Caki2 (cell line): ENCODE measurements at places on chromosomes 5 and 9.
A peak's percentile ranks its signal among the peaks of the same experiment; 100 is the strongest.

DNA sequence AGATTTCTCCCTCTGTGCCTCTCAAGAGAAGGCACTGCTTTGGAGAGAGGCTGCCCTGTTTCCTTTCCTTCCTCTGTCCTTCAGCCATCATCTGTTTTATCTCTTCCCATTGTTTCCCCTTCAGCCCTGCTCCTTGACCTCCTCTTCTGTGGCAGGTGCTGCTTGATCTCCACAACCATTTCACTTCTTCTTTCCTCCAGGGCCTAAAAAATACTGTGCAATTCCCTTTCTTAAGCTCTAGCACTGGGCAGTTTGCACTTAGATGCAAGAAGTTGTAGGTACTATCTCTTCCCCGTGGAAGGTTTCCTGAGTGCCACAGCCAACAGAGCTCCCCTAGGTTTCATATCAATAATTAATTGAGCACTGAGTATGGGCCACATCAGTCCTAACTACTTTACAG, 8.8 kb upstream of the ADRB2 start:
- no peak for DNase-seq

- peak; percentile 63 for DNase-seq
These were observed 242.1 kb downstream of the HCN1 start for GRCh38 chr5:45454114-45454513.

- no peak for DNase-seq
These were observed 128.9 kb downstream of the BARX1 start for GRCh38 chr9:93826209-93826608.

DNA sequence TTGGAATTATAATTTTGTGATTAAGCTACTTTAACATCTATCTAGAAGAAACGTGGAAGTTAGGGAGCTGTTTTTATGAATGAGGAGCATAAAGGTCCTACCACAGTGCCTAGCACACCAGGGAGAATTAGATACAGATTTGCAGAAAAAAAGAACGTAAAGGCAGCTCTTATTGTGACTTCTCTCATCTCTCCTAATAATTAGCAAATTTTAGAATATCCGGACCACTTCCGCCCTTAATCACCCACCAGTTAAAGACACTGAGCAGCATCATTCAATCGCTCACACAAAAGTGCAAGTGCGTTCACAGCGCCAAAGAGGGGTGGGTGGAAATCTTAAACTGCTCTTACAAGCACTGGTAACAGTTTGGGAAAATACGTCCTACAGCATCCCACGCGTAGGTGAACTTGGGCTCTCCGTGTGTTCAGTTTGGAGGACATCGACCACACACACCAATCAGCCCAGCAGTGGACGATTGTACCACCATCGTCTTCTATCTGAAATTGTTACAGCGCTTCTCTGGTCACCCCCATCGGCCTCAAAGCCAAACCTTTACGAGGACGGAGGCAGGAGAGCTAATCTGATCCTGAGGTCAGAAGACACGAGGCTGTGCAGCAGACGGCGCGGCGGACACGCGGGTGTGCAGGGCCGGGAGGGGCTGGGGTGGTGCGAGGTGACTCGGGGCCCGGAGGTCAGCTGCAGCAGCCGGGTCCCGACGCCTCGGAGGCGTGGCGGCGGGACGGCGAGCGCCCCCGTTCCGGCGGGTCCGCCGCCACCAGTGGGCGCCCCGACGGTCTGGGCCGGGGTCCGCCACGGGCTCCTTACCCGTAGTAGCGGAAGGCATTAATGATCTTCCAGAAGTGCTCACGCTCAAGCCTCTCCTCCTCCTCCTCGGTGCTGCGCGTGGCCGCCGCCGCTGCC, 646 bp downstream of the CARNMT1 start:
- no peak for DNase-seq

- no peak for DNase-seq
These were observed 110.1 kb downstream of the SLIT3 start for GRCh38 chr5:169190849-169191248.

DNA sequence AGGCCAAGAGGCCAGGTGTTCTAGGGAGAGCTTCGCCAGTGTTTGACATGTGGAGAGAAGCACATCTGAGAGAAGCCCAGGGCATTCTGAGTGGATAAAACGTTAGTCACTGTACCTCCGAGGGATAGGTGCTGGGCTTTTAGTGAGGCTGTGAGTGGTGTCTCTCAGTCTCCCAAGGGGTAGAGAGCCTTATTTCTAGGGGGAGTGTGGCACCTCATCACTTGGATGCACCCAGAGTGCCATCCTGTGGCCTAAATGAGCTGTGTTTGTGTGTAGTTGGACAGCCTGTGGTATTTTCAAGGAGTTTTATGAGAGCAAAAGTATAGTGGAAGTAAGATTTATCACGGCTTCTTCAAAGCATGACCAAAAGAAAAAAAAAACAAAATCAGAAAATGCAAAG, 1046.9 kb upstream of the WWC1 start:
- no peak for DNase-seq

DNA sequence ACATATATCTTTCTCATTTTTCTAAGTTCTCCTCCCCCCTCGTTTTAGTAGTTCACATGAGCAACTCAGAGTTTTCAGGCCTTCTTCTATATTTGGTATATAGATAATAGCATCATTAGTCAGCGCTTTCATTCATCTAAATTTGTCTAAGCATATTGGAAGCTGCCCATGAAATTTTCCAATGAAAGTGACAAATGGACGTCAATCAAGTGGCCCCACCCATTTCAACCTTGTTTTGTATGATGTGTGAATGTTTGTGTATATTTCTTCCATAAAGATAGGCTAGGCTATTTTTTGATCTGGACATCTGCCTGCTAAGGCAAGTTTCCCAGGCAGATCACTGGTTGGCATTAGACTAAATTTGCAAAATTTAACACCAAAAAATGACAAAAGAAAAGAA, 104.0 kb upstream of the SSBP2 start:
- no peak for DNase-seq

- DNase-seq: no peak
These were observed 3.7 kb downstream of the ANXA2R start for GRCh38 chr5:43036409-43036808.

- DNase-seq: no peak
These were observed 46.4 kb upstream of the SELENOP start for GRCh38 chr5:42858031-42858643.

DNA sequence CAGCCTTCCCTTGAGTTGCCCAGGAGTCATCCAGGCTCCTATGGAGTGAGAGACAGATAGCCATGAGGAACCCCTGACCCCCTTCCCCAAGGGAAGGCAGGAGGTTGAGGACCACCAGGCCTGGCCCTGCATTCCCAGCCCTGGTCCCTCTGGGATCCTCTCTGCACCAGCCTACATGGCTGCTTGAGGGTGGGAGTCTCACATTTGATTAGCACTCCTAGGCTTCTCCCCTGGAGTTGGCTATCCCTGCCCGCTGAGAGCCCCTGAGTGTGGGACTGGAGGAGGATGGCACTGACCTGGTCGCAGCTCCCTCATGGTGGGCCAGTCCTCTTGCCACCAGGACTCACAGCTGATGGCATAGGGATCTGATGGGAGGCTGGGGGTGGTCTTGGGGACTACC, 46.7 kb downstream of the SAR1B start:
- no peak for DNase-seq

DNA sequence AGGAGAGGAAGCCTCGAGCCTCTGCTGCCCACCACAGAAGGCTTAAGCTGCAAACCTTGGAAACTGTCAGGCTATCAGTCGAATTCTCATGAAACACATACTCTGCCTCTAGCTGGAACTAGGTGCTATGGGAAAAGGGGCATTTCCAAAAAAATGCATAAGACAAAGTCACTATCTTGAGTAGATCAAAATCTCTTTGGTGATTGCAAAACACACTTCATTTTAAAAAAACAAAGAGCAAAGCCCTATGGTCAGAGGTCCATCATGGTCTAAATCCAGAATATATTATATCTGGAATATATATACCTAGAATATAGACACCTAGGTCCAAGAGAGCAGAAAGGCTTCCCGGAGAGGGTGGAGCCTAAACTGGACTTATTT, 59.8 kb downstream of the ENC1 start:
- DNase-seq: no peak

GRCh38 chr9:34689116-34689470, 2.0 kb downstream of the CCL19 start:
- DNase-seq: no peak

GRCh38 chr9:2624051-2624682, 2.6 kb downstream of the VLDLR start:
- no peak for DNase-seq

DNA sequence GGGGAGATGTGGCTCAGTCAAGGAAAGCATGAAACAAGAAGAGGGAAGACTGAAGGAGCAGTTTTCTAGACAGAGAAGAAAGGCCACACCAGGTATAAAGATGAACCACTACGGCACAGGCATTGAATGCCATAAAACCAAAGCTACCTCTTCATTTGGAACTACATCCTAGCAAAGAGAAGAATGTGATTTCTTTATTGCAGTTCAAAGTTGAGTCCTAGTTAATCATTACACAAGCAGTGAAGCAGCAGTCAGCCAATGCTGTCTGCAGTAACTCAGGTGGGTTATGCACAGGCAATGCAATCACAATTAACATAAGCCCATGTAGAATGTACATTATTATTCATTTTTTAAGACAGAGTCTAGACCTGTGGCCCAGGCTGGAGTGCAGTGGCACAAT, 21.7 kb upstream of the PCAT7 start:
- peak; percentile 21 for DNase-seq

GRCh38 chr9:104256031-104256695, 162.1 kb downstream of the SMC2 start:
- peak; percentile 43 for DNase-seq

DNA sequence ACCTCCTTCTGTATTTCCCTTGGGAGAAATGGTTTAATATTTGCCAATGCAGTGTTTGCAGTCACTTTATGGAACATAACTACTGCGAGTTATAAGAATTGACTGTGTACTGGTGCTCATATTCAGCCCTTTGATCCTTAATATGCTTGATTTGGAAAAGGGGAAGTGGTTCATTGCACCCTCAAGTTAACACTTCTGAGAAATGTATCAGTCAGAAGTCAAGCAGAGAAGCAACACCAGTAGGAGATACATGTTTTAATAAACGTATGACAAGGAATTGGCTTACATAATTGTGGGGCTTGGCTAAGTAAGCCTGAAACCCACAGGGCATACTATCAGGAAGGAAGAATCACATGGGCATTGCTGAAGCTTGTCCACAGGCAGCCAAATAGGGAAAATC, 131.0 kb upstream of the SPRY4 start:
- DNase-seq: no peak

GRCh38 chr9:131801810-131802209, 61.9 kb upstream of the RAPGEF1 start:
- no peak for DNase-seq

DNA sequence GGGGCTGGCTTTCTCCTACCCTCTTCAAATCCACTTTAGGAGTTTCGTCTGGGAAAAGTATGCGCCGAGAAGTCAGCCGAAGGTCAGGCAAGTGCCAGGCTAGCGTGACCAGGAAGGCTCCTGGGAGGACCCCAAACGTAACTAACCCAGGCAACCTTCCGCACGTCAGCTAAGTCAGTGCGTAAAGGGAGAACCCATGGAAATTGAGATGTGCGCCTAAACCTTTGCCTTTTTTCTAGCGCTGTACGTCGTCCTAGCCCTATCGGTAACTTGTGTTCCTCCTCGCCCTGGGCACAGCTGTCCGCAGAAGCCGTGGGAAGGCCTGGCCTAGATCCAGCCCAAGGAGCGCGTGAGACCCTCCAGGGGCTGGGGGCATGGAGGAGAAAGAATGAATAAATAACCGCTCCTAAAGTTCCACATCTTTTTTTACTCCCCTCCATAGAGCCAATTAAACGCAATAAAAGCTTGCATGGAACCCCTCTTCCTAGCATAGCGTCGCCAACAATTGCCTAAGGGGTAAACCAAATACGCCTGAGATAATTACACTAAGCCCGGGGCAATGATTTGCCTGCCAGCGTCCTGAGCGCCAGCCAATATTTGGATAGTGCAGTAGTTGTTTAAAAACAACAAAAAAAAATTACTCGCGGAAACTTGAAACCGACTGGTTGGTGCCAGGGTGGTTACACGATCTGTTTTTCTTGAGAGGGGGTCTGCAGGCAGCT, 4.0 kb upstream of the FOXB2 start:
- no peak for DNase-seq

DNA sequence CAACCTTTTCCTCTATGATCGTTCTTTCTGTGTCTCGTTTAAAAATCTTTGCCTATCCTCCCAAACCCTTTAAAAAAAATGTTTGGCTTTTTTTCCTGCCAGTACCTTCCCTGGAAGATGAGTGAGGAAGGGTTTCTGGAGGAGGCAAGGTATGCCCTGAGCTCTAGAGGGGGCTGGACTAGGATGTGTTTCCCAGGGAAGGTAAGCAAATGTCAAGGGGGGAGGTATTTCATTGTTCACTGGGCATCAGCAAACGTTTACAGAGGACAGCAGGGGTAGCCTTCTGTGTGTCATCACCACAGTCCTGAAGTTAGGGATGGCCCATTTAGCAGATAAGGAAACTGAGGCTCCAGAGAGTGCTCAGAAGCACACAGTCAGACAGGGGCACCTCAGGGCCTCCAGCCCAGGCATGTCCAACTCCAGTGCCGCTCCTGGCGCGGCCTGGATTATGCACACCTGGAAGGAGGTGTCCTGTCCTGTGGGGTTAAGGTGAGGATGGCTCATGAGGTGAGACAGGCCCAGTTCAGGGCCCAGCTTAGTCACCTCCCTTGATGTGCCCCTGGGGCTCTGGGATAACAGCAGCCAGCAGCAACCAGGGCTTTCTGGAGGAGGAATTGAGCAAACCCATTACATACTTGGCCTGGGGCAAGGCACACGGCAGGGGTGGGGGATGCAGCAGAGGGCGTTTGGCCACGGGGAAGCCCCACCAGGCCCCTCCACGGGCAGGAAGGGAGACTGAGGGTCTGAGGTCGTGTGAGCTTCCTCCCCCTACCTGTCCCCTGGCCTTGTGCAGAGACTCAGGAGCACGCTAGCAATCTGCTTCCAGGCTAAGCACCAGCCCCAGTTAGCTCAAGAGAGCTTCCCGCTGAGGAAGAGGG, 100.3 kb upstream of the LMX1B start:
- DNase-seq: no peak

- no peak for DNase-seq
These were observed 256.8 kb upstream of the GRAMD2B start for GRCh38 chr5:126166368-126166767.

DNA sequence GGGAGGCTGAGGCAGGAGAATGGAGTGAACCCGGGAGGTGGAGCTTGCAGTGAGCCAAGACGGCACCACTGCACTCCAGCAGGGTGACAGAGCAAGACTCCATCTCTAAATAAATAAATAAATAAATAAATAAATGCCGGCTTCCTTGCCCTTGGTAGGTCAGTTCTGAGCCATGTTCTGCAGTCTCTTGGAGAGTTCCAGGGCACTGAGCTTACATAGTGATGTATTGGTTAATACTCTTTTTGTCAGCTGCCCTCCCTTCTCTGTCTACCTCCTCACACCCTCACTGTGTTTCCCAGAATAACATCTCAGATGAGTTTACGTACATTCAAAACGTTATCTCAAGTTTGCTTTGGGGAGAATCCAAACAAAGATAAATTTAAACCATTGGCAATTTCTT, 45.2 kb upstream of the FER start:
- DNase-seq: no peak

- no peak for DNase-seq
These were observed 15.6 kb downstream of the CIZ1 start for GRCh38 chr9:128175726-128176125.

GRCh38 chr5:31218978-31219377, 25.5 kb downstream of the CDH6 start:
- no peak for DNase-seq
